GM12878 (cell line): ENCODE measurements at places on chromosomes 3 and 15.

GRCh38 chr15:52419494-52419893, 109.2 kb downstream of the MYO5A start:
- DNase-seq, result no peak

DNA sequence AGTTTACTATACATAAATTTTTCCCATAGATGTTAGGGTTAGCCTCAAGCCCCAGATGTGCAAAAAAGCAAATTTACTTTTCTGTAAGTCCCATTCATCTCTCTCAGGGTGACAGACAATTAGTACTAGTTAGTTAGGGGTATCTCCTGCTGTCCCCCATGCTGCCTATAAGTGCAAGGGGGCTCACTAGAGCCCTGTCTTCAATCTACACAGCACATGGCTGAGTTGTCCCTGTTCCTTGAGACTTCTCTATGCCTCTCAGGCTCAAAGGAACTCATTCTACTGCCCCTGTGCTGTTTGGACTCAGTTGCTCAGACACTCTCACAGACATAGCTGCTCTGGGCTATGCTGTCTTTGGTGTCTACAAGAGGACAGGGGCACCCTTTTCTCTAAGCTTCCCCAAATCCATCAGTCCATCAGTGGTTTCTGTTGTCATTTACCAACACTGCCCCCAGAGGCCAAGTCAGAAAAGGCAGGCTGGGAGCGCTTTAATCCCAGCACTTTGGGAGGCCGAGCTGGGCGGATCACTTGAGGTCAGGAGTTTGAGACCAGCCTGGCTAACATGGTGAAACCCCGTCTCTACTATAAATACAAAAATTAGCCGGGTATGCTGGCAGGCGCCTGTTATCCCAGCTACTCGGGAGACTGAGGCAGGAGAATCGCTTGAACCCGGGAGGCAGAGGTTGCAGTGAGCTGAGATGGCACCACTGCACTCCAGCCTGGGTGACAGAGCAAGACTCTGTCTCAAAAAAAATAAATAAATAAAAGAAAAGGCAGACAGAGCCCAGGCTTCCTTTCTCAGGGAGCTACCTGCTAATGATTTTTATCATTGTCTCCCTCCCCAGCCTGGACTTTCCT, 31.4 kb upstream of the PRTG start:
- no peak for DNase-seq

DNA sequence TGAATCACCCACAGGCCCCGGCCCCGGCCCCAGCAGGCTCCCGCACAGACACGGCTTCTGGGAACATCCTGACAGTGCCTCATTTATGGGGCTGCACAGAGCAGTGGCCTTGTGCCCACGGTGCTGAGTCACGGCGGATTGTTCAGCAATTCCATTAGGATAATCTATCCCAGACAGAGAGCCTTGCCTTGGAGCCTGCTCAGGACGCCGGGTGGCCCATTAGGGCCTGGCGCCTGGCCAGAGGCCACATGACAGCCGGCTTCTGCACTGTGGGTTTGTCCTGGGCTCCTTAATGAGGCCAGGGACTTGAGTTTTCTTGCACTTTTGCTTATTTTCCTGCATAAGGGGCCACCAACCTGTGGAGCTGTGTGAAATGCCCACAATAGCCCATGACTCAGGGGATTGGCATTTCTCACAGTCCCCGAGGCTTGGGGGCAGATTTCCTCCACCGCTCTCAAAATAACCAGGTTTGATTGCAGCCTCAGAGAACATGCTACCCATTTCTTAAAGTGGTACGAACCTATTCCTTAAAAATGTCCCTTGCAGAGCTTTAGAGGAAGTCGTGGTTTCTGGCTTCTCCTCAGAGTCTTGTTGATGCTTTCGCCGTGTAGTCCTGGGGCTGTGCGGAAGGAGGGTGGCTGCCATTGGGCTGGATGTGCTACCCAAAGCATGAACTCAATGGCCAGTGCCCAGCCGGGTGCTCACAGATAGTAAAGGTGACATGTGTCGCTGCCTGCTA, 19.0 kb downstream of the SYNM start:
- DNase-seq, result no peak

- DNase-seq, result no peak
Observed at GRCh38 chr3:120742849-120743365, 363 bp downstream of the GTF2E1 start.

DNA sequence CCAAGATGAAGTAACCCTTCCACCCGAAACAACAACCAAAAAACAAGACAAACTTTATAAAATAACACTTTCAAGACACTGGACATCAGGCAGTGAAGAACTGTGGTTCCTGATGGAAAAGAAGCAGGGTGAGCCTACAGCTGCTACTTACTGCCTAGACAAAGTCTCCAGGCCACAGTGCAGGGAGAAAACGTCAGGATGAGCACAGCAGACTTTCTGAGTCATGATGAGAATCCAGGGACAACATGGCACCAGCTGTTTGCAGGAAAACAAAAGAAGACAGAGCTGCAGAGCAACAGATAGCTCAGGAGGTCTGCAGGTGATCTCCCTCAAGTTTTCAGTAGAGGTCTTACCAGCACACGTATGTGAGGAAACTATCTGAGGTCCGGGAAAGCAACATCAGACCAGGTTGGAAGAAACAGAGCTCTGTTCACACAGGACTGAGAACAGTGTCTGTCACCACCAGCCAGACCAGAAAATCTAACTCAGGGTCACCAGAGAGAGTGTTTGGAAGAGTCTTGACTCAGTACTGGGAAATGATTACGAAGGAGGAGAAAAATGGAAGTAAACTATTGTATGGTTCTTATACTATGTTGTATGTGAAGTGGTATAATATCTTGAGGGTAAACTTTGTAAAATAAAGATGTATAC, 108.9 kb downstream of the ANO10 start:
- no peak for DNase-seq

DNA sequence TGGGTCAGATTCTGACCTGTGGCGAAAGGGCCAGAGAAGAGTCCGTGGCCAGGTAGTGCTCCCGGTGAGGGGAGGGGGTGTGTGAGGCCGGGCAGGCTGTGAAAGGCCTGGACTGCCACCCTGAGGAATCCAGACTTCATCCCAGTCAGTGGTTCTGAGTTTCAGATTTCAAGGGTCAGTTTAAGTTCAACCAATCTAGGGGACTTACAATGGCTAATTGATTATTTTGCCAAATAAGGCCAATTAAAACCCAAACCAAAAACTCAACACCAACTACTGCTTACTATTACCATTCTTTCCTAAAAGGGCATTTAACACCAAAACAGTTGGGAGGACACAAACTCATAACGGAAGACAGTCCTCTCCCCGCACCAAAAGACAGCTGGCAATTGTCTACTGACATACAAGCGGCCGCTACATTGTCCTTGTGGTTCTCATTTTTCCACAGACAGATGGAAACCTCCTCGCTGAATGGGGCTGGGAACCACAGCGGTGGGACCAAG, 30.5 kb downstream of the TMEM44 start:
- no peak for DNase-seq

GRCh38 chr3:81554388-81554787, 207.1 kb downstream of the GBE1 start:
- no peak for DNase-seq

DNA sequence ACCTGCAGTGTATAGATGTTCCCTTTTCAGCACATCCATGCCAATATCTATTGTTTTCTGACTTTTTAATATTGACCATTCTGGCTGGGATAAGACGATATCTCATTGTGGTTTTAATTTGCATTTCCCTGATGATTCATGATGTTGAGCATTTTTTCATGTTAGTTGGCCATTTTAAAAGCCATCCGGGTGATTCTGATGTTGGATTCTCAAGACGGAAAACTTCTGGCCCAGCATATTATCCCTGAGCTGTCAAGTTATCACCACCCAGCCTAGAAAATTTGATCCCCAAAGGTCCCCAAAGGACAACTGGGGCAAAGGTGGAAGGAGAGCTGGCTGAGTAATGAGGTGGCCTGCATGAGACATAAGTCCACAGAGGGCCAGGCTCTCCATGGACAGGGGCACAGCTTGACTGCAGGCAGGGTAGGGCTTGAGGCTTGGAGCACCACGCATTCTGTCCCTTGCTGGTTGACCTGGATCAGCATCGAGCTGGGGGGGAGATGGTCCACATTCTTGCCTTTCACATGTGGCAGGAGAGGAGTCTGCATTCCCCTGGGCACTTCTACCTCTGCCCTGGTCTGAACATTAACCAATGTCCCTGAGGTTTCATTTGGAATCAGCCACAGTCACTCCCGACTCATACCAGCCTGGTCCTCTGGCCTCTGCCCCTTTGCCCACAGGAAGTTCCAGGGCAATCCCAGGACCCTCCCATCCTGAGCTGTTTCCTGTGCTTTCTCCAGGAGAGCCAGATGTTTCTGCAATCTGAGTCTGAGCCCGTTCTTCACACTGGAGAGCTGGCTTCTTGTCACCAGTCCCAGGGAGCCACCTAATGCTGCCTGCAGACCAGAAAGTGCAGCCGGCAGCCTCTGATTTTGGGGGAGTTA, 69.2 kb downstream of the ISG20 start:
- DNase-seq, result no peak

DNA sequence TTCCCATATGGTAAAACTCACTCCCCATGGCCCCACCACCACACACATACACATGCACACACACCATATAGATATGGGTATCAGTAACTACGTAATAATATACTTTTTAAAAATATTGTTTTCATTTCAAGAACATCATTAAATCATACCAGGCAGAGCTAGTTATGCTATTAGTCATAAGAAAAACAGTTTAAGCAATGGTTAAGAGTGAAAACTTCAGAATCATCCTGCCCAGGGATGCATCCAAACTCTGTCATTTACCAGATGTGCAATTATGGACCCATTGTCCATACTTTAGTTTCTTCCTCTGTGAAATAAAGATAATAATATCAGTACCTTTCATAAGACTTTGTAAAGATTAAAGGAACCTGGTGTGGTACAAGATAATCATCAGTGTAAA, 608.3 kb downstream of the RBMS3 start:
- DNase-seq, result no peak

DNA sequence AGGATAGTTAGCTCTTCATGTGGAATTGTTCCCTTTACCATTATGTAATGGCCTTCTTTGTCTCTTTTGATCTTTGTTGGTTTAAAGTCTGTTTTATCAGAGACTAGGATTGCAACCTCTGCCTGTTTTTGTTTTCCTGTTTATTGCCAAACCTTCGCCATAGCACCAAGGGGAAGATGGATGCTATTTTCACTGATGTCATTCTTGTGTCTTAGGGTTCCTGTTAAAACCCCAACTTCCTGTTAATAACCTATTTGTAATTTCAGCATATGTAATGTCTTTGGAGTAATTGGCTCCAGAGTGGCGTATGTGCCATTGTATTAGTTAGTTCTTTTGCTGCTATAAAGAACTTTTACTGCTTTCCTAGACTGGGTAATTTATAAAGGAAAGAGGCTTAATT, 10.8 kb downstream of the SAMMSON start:
- no peak for DNase-seq

GRCh38 chr15:73585871-73586654, 47.1 kb downstream of the NPTN start:
- no peak for DNase-seq
